Mesendoderm (in vitro differentiated cells): ENCODE measurements at places on chromosomes 2 and 18.

- H3K27me3 ChIP-seq: peaks cover 94% of the 10 kb centered on the region
- no peak for DNase-seq
- H3K27ac ChIP-seq: no peak overlapping the region
- H3K36me3 ChIP-seq: no peaks in the 10 kb centered on the region
These were observed 1.3 kb upstream of the PAX3 start for GRCh38 chr2:222299906-222300725.

DNA sequence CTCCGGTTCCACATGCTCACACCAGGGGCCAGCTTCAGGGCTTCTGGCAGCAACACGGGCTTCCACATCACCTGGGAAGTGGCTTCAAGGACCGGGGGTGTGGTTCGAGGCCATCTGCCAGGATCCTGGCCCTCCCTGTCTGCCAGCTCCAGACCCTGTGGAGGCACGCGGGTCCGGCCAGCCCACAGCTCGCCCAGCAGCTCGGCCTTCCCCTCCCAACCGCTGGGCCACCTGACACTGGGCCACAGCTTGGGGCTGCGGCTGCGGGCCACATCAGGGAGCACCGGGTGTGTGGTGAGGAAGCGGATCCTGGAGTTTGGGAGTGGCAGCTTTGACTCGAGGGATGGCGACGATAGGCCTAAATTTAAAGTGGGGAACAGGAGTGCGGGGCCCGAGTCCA lies 7.0 kb downstream of the C2orf81 start:
- H3K4me1 ChIP-seq: no peaks in the 10 kb centered on the region
- H3K27me3 ChIP-seq: no peaks in the 10 kb centered on the region
- no peak for DNase-seq
- H3K4me3 ChIP-seq: no peak overlapping the region
- H3K36me3 ChIP-seq: no peaks in the 10 kb centered on the region
- no peak overlapping the region for H3K27ac ChIP-seq

GRCh38 chr18:25112821-25113434 lies 239.0 kb downstream of the ZNF521 start:
- no peak overlapping the region for H3K4me3 ChIP-seq
- no peaks in the 10 kb centered on the region for H3K36me3 ChIP-seq
- peak; percentile 20 for DNase-seq
- H3K4me1 ChIP-seq: no peaks in the 10 kb centered on the region
- H3K27ac ChIP-seq: no peak overlapping the region

GRCh38 chr2:209095432-209095831 lies 328.4 kb upstream of the MAP2 start:
- no peaks in the 10 kb centered on the region for H3K4me1 ChIP-seq
- H3K27ac ChIP-seq: no peak overlapping the region
- no peaks in the 10 kb centered on the region for H3K36me3 ChIP-seq
- DNase-seq: no peak

DNA sequence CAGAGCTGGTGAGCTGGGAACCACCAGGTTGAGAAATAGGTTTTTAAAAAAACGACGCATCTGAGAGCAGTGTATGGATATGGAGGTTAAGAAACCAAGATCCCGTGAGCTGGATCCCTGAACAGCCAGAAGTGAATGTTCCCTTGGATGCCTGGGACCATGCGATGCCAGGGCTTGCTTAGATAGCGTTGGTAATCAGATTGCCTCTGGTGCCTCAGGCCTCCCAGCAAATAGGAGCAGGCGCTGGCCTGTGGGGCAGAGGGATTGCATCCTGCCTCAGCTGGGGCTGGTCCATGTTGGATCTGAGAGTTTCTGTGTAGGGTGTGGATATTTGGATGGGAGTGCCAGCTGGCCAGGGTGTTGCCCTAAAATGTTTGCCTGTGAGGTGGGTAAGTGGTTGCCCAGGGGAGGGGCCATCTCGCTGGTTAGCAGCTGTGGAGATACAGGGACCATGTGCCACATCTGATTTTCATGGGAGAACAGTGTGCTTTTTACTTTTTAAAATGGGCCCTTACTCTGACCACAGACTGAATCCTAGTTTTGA lies 80.8 kb upstream of the MCFD2 start:
- no peak overlapping the region for H3K27ac ChIP-seq
- DNase-seq: no peak
- no peaks in the 10 kb centered on the region for H3K27me3 ChIP-seq

DNA sequence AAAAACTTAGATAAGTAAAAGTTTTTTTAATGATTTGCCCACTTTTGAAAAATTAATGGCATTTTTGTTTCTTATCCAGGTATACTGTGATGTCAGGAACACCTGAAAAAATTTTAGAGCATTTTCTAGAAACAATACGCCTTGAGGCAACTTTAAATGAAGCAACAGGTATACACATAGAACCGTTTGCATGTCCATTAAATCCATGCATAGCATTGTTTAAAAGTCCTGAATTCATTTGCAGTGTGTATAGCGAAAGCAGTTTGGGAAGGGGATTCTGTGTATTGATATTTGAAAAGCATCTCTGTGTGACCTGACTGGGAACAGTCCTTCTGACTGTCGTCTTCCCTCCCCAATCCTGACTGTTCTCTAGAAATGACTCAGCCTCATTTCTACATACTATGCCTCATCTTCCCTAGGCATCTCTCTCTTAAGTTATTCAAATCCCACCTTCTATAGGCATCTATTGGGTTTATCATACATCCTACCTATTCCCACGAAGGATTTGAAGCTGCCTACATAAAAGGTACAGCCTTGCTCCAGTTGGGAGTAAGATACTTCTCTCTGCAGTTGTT lies 79.2 kb upstream of the MAP3K20 start:
- DNase-seq: no peak
- no peak overlapping the region for H3K4me3 ChIP-seq
- H3K27me3 ChIP-seq: no peaks in the 10 kb centered on the region
- H3K36me3 ChIP-seq: no peaks in the 10 kb centered on the region
- H3K27ac ChIP-seq: no peak overlapping the region

DNA sequence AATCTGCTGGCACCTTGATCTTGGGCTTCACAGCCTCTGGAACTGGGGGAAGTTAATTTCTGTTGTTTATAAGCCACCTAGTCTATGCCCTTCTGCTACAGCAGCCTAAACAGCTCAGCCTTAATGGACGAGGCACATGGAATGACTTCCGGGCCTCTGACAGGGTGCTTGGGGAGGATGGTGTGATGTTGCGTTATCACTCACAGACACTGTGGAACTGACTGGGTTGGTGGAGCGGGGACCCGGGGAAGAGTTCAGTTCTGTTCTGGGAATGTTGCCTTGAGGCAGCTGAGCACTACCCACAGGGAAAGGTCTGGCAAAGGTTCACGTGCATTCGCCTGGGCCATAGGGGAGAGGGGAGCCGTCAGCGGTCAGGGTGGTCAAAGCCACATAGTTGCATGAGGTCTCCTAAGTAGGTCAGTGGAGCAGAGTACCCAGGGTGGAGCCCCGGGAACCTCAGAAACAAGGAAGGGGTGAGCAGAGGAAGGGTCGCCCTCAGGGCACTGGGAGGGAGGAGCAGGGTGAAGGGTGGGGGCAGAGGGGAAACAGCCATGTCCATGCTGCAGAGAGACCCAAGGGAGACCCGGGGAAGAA lies 36.2 kb downstream of the LRRFIP1 start:
- DNase-seq: peak; percentile 38
- H3K36me3 ChIP-seq: no peaks in the 10 kb centered on the region
- no peak overlapping the region for H3K27ac ChIP-seq
- H3K4me1 ChIP-seq: peaks cover 5% of the 10 kb centered on the region

DNA sequence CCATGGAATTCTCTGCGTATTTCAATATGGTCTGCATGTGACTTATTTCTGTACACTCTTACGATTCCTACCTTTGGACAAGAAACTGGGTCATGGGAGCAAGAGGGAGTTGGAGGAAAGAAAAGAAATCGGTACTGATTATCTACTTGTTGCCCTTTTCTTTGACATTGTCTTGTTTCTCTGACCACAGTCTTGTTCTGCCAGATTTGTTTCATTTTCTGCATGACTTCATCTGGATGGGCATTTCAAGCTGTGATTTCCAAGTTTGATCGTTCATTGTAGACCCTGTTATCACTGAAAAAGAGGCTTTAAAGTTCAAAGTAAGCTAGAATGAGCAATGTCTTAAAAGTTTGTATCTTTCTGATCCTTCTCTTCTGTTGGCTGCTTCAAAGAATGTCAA lies 2186.3 kb upstream of the CELF4 start:
- H3K4me3 ChIP-seq: no peak overlapping the region
- H3K4me1 ChIP-seq: no peaks in the 10 kb centered on the region
- no peak for DNase-seq
- H3K27ac ChIP-seq: no peak overlapping the region
- H3K36me3 ChIP-seq: no peaks in the 10 kb centered on the region

GRCh38 chr2:237673130-237674001 lies 46.0 kb downstream of the LRRFIP1 start:
- peaks cover 8% of the 10 kb centered on the region for H3K4me1 ChIP-seq
- no peak overlapping the region for H3K27ac ChIP-seq

- H3K27me3 ChIP-seq: no peaks in the 10 kb centered on the region
- H3K36me3 ChIP-seq: no peaks in the 10 kb centered on the region
- DNase-seq: peak; percentile 3
- no peak overlapping the region for H3K27ac ChIP-seq
- H3K4me1 ChIP-seq: no peaks in the 10 kb centered on the region
- no peak overlapping the region for H3K4me3 ChIP-seq
These were observed 587.6 kb downstream of the DSC3 start for GRCh38 chr18:30454920-30455319.

DNA sequence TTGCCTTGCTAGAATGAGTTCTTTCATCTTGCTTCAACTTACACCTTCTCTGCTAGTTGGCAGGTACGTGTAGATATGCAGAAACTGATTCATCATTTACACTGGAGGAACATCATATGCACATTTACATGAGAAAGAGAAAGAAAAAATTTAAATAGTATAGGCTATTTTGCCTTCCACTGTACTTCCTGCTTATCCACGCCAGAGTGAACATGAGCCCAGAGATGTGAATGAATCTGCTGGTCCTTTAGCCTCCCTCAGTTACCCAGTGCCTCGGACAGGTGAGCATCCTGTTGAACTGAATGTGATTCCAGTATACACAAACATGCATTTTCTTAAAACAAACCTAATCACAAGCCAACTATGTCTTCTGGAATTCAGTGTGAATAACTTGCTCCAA lies 83.6 kb downstream of the SESTD1 start:
- peaks cover 5% of the 10 kb centered on the region for H3K4me1 ChIP-seq
- no peaks in the 10 kb centered on the region for H3K36me3 ChIP-seq
- H3K4me3 ChIP-seq: no peak overlapping the region
- no peak for DNase-seq
- no peaks in the 10 kb centered on the region for H3K27me3 ChIP-seq

DNA sequence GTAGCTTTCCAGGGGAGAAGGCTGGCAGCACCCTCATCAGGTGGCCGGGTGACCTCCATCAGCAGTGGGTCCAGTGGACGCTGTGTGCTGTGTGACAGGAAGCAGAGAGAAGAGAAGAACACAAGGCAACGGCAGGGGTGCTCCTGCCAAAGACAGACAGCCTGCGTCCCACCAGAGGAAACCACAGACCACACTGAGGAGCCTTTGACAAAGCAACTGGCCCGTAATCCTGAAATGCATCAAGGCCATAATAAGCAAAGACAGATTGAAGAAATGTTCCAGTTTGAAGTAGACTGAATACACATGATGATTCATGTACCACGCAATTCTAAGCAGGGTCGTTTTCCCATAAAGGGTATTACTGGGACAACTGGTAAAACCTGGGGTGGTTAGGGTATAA lies 172.4 kb downstream of the FBXO15 start:
- no peak for DNase-seq
- H3K4me3 ChIP-seq: no peak overlapping the region
- H3K27ac ChIP-seq: no peak overlapping the region

- H3K4me1 ChIP-seq: no peaks in the 10 kb centered on the region
- no peaks in the 10 kb centered on the region for H3K36me3 ChIP-seq
- no peaks in the 10 kb centered on the region for H3K27me3 ChIP-seq
- DNase-seq: no peak
These were observed 565.2 kb downstream of the NRXN1 start for GRCh38 chr2:50466685-50467084.

DNA sequence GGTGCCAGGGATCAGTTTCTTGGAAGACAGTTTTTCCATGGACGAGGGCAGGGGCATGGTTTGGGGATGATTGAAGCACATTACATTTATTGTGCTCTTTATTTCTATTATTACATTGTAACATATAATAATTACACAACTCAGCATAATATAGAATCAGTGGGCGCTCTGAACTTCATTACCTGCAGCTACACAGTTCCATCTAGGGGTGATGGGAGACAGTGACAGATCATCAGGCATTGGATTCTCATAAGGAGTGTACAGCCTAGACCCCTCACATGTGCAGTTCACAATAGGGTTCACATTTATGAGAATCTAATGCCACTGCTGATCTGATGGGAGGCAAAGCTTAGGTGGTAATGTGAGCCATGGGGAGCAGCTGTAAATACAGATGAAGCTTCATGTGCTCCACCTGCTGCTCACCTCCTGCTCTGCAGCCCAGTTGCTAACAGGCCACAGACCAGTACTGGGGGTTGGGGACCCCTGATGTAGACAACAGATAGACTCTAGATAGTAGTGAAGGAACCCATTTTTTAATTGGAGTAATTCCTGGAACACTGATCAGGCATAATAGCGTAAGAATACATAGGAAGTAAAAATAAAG lies 41.5 kb upstream of the MC4R start:
- no peaks in the 10 kb centered on the region for H3K27me3 ChIP-seq
- peak; percentile 49 for DNase-seq
- no peaks in the 10 kb centered on the region for H3K36me3 ChIP-seq
- H3K27ac ChIP-seq: no peak overlapping the region
- H3K4me1 ChIP-seq: no peaks in the 10 kb centered on the region
- H3K4me3 ChIP-seq: no peak overlapping the region

- DNase-seq: peak; percentile 18
- no peak overlapping the region for H3K4me3 ChIP-seq
- H3K27me3 ChIP-seq: no peaks in the 10 kb centered on the region
- no peaks in the 10 kb centered on the region for H3K4me1 ChIP-seq
- no peaks in the 10 kb centered on the region for H3K36me3 ChIP-seq
These were observed 113.8 kb upstream of the NRXN1 start for GRCh38 chr2:51145761-51146160.

- peak; percentile 94 for DNase-seq
- peaks cover 1% of the 10 kb centered on the region for H3K27me3 ChIP-seq
- H3K4me3 ChIP-seq: no peak overlapping the region
- H3K27ac ChIP-seq: no peak overlapping the region
- H3K4me1 ChIP-seq: no peaks in the 10 kb centered on the region
These were observed 5.0 kb upstream of the SERPINB2 start for GRCh38 chr18:63882333-63883141.

DNA sequence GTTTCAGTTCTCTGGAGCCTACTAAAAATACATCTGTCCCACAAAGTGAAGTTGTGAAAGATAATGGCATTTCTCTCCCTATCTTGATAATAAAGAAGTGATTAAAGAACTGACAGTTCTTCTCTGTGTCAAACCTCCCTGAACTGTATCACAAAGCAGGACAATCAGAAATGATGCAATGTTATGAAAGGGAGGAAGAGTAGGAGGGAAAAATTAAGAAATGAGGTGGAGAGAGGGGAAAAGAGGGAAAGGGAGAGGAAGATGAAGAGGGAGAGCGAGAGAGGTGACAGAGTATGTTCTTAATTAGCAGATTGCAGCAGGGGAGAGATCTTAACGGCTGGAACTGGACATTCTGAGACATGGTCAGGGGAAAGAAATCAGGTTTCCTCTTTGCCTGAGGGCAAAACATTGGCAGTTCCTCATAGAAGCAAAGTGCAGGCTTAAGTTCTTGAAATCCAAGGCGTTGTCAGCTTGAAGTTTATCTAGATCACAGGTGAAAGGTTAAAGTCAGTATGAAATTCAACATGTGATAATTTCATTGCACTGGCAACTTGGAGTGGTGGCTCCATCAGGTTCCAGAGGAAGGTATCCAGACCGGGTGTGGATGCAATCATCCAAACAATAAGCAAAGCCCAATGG lies 54.6 kb downstream of the RDH14 start:
- no peaks in the 10 kb centered on the region for H3K36me3 ChIP-seq
- no peak for DNase-seq
- H3K27me3 ChIP-seq: no peaks in the 10 kb centered on the region
- H3K27ac ChIP-seq: no peak overlapping the region
- H3K4me1 ChIP-seq: no peaks in the 10 kb centered on the region
